ENCODE measurements at places on chromosomes 7 and 10.

DNA sequence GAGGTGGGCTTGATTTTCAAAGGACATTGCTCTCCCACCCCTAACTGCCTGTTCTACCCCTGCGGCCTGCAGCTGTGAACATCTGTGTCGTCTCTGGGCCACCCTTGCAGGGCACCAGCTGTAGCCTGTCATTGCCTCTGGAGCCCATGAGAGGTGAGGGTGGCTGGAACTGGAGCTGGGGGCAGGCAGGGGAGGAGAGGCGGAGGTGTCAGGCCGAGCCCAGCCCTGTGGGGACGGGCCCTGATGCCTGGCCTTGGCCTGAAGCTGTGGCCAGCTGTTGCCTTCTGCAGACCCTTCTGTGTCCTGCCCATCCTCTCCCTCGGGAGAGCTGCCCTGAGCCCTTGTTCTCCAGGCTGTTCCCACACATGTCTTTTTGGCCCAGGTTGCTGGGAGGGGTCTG, 44.5 kb downstream of the PALD1 start:
- DNase-seq = no peak

GRCh38 chr10:34759161-34759836, 55.8 kb downstream of the PARD3 start:
- no peak for DNase-seq

- no peak for DNase-seq
Measured at GRCh38 chr7:142372727-142373126, 114.9 kb upstream of the PRSS58 start.

DNA sequence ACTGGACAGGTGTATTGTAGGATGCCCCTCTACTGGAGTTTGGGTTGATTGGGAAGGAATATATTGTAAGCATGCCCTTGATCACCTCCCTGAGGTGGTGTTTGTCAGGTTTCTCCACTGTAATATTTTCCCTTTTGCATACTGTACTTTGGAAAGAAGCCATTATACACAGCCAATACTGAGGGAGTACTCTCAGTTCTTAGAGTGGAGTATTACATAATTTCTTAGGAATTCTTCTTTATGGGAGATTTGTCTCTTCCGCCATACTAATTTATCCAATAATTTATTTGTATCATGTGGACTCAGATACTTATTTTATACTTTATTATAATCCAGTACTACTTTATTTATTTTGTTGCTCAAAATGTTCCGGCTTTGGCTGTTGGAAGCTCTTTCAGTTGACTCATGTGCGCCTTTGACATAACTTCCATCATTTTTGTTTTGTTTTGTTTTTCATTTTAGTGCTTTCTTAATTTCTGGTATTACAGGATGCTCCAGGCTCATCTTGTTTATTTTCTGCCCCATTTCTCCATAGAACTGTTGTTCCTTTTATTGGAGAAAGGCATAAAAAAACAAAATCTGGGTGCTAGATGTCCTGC, 29.7 kb downstream of the MKLN1 start:
- DNase-seq = no peak

DNA sequence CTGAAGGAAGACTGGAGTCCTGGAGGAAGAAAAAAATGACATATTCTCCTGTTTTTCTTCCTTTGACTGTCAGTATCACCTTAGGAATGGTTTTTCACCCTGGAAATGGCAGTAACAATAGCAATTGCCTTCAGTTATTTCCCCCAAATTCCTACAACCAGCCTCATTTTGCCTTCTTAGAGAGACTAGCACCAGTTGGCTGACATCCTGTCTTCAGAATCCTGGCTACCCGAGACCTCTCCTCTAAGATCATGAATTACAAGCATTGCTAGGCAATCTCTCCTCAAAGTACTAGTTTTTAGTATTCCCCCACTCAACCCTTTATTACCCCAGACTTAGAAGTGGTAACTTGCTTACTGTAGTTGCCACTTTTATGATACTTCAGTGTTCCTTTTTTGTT, 53.4 kb downstream of the TAS2R16 start:
- DNase-seq = no peak

DNA sequence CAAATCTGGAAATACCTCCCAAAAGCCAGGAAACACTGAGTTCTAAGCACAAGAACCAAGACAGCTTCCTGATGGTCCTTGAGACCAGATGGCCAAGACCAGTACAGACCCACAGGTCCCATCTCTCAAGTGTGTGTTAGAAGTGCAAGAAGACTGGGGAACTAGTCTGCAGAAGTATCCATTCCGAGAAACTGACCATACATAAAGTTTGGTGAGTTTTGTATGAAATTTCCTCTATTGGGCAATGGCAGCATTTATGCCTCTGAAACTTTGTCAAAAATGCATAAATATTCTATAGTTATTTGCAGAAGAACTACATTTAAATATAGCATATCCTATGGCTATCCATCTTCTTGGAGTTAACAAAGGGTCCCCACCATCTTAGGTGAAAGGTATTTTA, 137.5 kb downstream of the LRRN3 start:
- no peak for DNase-seq

GRCh38 chr7:45156516-45157272, 897 bp upstream of the RAMP3 start:
- DNase-seq = no peak

- DNase-seq = no peak
Measured at GRCh38 chr7:85664341-85664740, 477.5 kb upstream of the SEMA3D start.

DNA sequence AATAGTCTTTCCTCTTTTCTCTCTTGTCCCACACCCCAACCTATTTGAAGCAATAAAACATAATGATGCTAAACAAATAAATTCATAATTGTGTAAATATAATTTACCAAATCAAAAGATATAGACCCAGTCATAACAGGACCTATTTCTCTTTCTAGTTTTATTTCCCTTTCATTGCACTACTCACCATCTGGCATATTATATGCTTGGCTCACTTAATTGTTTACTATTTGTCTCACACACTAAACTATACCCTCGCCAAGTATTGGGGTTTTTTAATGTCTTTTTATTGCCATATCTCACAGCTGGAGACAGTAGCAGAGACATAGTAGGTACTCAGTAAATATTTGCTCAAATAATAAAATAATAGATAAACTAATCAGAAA, 597.5 kb upstream of the PCDH15 start:
- DNase-seq = no peak

DNA sequence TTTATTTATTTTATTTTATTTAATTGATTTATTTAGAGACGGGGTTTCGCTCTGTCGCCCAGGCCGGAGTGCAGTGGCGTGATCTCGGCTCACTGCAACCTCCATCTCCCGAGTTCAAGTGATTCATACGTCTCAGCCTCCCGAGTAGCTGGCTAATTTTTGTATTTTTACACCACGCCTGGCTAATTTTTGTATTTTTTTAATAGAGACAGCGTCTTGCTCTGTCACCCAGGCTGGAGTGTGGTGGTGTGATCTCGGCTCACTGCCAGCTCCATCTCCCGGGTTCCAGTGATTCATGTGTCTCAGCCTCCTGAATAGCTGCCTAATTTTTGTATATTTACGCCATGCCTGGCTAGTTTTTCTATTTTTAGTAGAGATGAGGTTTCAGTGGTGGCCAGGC, 34.2 kb downstream of the AP5Z1 start:
- DNase-seq = no peak

GRCh38 chr7:158282461-158283001, 305.1 kb downstream of the PTPRN2 start:
- DNase-seq = no peak

DNA sequence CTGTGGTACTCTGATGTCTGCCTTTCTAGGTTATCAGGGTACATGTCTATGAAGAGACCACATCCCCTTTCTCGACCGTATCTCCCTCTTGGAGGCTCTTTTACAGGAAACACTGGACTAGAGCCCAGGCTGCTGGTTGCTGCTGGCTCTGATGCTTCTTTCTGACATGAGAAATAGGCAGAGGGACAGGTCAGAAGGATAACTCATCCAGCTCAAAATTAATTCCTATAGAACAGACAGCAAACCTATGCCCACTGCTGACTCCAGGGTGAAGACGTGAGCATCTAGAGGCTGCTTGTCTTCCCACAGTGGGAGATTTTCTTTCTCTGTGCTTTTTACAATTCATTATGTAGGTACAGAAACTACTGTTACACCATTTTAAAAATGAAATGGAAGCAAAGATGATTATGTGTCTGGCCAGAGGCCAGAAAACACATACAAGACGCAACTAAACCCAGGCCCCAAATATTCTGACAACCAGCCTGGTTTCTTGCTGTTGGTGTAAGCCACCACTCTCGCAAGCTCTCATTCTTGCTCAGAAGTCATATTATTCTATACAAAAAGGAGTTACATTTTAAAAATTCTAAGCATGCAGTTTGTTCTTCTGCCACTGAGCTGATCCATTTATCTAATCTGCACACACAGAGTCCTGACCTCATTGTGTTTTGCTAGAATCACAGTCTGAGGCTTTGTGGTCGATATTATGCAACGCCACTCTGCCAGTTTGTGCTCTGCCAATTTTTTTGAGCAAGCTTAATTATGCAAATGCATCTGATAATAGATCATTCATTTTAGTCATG, 424.3 kb downstream of the KIF20B start:
- DNase-seq = no peak

All from naive thymus-derived CD8-positive, alpha-beta T cell (primary cell).